ENCODE measurements at places on chromosomes 3 and 15.

GRCh38 chr3:71110385-71111222, 472.9 kb downstream of the FOXP1 start:
- DNase-seq, result no peak

GRCh38 chr15:99732751-99733267, 428 bp downstream of the LYSMD4 start:
- no peak for DNase-seq

DNA sequence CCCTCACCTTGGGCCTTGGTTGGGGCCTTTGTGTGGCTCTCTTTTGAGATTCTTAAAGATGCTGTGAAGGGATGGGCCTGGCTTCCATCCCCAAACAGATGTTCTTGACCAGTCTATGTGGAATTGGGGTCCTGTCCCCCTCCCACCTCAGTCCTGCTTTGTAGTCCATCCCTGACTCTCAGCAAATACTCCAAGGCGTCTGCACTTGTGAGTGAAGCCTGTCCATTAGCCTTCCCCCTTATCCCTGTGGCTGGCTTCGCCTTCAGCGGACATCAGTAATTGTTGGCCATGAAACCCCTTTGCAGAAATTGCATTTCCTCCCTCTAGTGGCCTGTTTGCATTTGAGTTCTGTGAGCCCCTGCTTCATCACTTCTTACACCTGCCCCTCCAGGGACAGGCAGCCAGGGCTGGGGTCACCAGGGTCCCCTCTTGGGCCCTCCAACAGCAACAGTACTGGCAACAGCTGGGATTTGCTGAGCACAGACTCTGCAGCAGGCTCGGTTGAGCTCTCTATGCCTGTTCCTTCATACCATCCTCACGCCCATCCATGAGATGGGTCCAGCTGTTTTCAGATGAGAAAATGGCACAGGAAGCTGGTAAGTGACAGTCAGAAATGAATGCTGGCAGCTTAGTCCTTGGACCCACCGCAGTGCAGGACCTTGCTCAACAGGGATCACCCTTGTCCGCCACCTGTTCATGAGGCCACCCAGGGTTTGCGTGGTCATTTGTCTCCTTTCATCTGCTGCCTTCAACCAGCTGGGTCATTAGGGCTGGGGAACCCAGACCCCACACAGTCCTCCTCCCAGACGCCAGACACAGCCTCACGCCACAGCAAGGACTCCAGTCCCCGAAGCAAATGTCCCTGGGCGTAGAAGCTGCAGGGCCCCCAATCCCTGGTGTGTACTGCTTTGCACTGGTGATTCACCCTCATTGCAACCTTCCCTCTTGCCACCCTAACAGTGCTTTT, 8.9 kb upstream of the LRRK1 start:
- DNase-seq, result no peak

GRCh38 chr15:99503411-99503810, 62.4 kb upstream of the MEF2A start:
- no peak for DNase-seq

GRCh38 chr3:10357592-10358308, 36.8 kb upstream of the SEC13 start:
- no peak for DNase-seq

- DNase-seq, result no peak
These were observed 7.4 kb upstream of the IQSEC1 start for GRCh38 chr3:13080591-13080990.

GRCh38 chr15:59158701-59159034, 48.0 kb upstream of the LDHAL6B start:
- DNase-seq, result no peak

GRCh38 chr15:90097475-90097874, 4.8 kb downstream of the IDH2 start:
- DNase-seq, result peak; percentile 93

Data from activated CD4-positive, alpha-beta T cell treated with anti-CD3 and anti-CD28 coated beads, Interleukin-2, amount 50 U/mL, for 16 hours (primary cell).